ENCODE measurements at places on chromosomes 7 and 10.

GRCh38 chr7:135536150-135536549 is 21.6 kb upstream of the NUP205 start:
- DNase-seq: no peak

- DNase-seq: no peak
These were observed 77.2 kb downstream of the DYNC2I1 start for GRCh38 chr7:158933468-158934139.

DNA sequence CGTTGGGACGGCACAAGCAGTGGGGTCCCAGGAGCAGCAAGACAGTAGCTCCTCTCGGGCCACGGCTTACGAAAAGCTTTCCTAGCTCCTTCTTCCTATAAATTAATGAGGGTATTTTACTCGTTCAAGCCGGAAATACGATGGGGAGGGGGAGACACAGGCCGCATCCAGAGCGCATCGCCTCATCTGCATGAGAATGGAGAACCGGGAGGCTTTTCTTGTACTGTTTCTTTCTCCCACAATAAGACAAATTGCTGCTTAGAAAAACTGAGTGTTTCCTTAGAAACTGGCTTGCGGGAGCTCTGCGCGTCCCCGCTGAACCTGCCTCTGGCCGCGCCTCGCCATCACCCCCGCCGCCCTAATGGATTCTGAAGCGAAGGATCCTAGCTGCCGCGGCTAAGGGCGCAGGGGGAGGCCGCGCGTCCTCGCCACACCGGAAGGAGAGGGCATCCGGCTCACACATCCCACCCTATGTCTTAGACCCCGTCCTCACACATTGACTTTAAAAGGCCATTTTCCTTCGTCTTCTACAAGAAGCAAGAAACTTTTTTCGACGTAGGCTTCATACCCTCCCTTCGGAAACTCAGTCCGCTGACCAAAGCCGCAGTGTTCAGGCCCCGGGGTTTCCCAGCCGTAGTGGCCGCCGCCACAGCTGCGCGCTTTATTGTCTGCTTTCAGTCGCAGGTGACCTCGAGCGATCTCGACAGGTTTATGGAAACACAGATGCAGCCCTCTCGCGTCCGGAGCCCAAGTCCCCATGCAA is 8.8 kb downstream of the NXPH1 start:
- no peak for DNase-seq

DNA sequence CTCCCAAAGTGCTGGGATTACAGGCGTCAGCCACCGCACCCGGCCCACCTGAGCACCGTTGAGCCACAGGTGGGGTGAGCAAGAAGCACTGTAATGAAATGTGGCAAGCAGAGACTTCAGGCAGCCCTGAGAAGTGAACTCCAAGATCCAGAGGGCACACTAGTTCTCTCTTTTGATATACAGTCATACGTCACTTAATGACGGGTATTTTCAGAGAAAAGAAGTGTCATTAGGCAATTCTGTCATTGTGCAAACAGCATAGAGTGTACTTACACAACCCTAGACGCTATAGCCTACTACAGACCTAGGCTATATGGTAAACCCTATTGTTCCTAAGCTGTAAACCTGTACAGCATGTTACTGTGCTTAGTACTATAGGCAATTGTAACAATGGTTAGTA is 7.9 kb downstream of the PANK1 start:
- no peak for DNase-seq

DNA sequence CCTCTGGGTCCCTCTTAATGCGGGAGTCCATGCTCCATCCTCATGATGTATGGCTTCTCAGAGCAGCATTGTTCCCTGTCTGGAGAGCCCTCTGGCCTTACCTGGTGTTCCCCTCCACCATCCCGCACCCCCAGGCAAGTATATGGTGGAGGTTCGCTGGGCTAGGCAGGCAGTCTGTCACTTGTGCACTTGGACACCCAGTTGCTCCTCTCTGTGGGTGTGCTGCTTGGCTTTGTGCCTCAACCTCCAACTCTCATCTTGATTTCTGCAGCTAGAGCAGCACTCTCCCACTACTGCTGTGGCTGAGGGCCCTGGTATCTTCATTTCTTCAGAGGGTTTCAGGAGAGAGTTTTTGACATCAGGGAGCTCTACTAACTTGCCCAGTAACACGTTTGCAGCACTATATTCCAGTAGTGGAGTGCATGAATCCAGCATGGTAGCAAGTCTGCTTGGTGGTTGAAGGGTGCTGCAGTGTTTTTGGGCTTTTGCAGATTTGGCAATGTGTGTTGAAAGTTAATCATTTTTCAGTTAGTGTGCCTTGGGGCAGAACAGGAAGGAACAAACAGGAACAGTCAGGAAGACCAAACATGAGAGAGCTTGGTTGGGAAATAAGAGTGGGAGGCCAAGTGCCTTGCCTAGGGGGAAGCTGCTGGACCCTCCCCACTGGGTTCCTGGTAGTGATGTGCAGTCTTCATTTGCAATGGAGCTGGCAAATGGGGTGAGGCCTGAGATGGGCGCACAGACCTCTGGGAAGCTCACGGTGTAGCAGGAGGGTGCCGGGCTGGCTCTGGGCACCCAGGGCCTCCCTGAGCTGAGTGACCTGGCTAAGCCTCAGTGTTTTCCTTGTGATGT is 37.4 kb downstream of the TSPAN14 start:
- DNase-seq: no peak

GRCh38 chr7:129450295-129450694 is 16.1 kb downstream of the STRIP2 start:
- DNase-seq: no peak

DNA sequence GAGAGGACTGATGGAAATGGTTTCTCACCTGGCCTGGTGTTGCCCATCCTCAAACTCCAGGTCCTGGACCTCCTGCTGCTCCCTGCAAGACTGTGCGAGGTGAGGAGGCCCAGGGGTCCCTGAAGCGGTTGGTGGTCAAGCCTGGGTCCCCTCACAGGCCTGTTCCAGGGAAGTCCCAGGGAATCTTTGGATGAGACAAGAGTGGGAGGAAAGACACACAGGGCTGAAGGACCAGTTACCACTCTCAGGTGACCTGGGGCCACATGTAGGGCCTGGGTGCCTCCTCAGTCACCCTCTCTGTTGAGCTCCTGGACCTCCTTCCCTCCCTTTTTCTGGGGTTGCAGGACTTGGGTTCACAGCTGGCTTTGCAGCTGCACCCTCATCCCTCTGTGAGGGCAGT is 42.6 kb upstream of the CXCL12 start:
- no peak for DNase-seq

GRCh38 chr10:47042199-47042473 is 130.9 kb downstream of the PTPN20 start:
- DNase-seq: no peak

- no peak for DNase-seq
These were observed 14.1 kb downstream of the GLI3 start for GRCh38 chr7:42222891-42223290.

DNA sequence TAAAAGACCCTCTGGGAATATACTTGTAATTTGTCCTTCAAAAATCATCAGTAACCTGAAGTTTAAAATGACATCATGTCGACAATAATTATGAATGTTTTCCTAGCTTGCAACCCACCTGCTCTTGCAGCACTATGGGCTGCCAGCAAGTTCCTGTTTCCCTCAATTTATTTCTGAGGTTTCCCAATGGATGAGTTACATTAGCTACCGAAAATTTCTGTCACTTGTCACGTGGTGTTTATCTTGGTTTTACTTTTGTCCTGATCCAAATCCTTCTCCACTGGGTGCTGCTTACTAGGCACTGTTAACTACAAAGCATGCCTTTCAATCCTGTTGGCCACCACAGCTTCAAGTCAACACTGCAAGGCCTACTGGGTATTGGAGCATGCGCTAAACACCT is 31.5 kb downstream of the GIMAP8 start:
- DNase-seq: no peak

DNA sequence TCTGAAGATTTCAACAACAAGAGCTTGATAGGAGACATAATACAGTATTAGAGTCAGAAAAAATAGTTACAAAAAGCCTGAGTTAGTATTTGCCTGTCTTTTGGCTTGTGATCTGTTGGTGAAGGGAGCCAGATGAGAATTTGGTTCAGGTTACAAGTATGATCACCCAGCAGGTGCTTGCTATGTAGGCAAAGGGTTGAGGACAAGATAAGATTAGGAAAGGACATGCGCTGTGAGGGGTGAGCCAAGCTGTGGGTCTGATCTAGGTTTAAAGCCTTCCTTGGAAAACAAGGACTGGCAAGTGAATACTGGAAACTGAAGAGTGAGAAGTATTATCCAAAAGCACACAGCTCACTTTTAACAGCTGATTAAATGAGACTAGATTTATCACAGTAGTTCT is 28.7 kb upstream of the CD36 start:
- DNase-seq: no peak

DNA sequence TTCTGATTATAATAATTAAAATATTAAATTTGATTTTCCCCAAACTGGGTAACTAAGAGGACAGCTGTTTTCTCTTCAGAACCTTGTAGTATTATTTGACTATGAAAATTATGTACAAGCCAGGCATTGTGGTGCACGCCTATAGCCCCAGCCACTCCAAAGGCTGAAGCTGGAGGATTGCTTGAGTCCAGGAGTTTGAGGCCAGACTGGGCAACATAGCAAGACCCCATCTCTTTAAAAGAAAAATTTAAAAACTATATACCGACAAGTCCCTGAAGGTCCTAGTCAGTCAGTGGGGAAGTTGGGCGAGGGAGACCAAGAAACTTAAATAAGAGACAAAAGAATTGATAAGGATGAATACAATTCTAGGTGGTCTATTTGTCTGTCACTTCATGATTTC is 27.1 kb upstream of the UBE2D1 start:
- DNase-seq: no peak

- DNase-seq: no peak
These were observed 126.8 kb upstream of the FAM20C start for GRCh38 chr7:65554-65953.

All from activated CD8-positive, alpha-beta memory T cell treated with anti-CD3 and anti-CD28 coated beads for 1 hour (primary cell).